T-helper 9 cell (primary cell): ENCODE measurements at places on chromosomes 16 and 17.

DNA sequence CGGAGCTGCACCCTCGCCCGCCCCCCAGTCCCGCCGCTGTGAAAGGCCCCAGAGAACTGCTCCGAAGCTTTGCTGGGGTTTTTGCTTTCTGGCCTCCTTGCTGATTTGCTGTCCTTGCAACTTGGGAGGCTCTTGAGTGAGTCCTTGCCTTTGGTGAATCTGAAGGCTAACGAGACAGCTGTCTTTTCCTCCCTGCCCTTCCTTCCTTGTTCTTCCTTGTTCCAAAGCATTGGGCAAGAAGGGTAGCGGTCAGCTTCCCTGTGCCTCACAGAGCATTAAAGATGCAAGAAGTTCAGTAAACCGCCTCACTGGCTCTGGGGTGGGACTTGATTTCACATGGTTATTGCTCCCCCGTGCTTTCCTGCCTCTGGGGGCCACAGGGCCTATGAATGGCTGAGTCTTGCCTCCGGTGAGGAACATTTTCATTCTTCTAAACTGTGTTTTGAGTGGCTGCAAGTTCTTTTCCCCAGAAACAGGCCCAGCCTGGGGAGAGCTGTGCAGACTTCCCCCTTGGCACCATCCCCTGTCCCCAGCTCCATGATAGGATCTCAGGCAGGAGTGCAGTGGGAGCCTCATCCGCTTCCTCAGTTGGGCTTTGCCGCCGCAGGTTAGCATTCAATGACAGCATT lies 1.4 kb downstream of the YPEL2 start:
- no peak for DNase-seq

GRCh38 chr17:6069539-6070429 lies at the start of gene WSCD1:
Gene WSCD1 (plus strand): TSS chr17:6070379. CDS start chr17:6080659, 10,280 bp downstream.
- no peak for DNase-seq

- DNase-seq: no peak
Measured at GRCh38 chr16:63361032-63361624, 1324.9 kb upstream of the CDH8 start.

DNA sequence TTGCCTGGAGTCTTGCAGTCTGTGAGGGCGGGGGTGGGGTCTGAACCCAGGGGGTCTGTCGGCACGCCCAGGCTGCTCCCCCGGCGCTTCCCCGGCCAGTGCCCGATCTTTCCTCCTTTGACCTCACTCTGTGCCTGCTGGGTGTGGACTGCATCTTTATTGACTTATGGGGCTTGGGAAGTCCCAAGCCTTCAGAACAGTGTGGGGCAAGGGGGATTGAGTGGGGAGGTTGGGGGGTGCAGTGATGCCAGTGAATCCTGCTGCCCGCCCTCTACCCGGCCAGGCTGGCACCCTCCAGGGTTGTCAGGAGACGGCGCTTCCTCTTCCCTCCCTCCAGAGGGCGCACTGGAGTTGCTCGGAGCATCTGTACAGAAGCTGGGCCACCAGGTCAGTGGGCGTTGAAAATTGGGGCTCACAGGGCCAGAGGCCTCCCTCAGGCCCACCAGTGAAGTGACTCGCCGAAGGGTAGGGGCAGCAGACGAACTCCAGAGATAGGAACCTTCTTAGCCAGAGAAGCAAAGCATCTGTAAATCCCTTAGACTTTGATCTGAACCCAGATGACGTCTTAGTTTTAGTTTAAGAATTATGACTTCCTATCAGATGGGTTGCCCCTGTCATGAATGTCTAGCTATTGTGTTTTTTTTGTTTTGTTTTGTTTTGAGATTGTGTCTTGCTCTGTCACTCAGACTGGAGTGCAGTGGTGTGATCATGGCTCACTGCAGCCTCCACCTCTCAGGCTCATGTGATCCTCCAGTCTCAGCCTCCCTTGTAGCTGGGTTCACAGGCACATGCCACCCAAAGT lies 184.8 kb upstream of the CIBAR2 start:
- peak; percentile 46 for DNase-seq

GRCh38 chr17:1627182-1627981 lies 1.3 kb downstream of the SLC43A2 start:
- no peak for DNase-seq

DNA sequence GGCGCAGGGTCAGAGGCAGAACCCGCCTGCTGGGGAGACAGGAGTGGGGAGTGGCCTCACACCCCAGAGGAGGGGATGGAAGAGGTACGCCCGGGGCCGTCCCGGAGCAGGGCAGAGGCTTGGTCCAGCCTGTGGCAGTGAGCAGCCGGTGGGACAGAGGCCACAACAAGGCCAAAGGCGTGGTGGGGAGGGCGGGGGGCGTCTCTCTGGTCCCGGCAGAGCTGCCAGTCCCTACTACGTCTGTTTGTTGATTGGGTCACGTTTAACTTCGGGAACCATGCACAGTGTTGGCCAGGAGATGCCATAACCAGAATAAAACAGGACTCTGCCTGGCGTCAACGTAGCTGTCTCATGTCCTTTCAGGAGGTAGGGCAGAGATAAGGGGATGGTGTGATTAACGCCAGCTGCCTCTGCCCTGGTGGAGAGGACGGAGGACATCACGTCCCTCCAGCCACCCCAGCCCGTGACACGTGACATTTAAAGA lies 192.8 kb downstream of the BANP start:
- no peak for DNase-seq

DNA sequence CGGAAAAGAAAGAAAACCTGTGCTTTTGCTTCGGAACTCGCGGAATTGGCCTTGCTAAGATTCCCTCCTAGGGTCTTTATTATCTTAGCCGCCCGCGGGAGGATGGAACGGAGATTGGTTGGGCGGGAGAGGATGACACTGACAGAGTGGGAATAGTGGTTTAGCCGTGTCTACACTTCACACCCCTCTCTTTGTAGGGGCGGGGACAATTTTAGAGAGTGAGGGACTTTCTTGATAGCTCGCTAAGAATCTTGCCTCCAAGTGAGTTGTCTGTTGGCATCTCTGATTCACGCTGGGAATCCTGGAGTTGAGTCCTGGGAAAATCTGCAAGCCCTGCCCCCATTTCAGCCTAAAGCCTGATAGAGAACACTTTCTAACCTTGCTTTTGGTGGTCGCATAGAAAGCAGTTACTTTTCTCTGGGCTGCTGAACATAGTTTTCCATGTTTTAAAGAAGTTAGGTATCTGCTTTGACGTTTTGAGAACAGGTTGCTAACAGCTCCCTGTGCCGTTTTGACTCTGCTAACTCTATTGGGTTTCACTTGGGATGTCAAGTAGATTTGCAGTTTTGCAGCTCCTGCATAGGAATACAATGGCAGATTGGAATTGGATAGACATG lies 697 bp downstream of the NOL11 start:
- peak; percentile 13 for DNase-seq

- no peak for DNase-seq
Measured at GRCh38 chr17:740240-741017, 8.0 kb downstream of the TLCD3A start.

DNA sequence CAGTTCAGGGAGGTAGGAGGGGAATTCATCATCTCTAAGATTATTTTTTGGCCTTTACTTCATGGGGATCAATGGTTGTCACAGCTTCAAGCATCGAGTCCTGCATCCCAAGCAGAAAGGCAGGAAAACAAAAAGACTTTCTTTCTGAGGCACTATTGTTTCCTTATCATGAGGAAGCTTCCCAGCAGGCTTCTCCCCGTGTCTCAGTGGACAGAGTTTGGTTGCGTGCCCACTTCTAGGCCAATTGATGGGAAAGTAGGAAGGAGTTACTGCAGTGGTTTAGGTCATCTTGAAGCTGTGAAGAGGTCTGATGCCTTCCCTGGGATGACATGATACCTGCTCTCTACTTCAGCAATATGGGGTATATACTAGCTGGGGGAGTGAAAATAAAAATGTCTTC lies 175.3 kb upstream of the CDH13 start:
- DNase-seq: no peak

DNA sequence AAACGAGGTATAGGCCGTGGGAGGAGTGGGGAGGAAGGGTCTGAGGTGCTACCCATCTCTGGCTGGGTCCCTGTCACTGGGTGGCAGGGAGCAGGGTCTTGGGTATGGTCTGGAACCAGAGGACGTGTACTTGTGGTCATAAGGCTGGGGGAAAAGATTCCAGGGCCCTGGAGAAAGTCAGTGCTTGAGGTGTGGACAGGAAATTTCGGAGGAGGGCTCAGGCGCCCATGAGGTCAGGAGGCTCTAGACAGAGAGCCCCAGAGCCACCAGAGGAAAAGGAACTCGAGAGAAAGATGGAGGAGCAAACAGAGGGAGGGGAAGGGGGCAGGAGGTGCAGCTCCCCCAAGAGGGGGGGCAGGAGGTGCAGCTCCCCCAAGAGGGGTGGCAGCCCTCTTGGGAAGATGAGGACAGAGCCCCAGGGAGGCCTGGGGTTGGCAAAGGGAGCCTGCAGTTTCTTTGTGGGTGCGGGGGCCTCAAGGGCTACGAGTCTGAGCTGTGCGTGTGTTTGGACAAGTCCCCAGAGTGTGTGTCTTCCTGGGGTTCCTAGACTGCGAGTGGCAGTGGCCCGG lies 683 bp upstream of the SLC7A6 start:
- no peak for DNase-seq

DNA sequence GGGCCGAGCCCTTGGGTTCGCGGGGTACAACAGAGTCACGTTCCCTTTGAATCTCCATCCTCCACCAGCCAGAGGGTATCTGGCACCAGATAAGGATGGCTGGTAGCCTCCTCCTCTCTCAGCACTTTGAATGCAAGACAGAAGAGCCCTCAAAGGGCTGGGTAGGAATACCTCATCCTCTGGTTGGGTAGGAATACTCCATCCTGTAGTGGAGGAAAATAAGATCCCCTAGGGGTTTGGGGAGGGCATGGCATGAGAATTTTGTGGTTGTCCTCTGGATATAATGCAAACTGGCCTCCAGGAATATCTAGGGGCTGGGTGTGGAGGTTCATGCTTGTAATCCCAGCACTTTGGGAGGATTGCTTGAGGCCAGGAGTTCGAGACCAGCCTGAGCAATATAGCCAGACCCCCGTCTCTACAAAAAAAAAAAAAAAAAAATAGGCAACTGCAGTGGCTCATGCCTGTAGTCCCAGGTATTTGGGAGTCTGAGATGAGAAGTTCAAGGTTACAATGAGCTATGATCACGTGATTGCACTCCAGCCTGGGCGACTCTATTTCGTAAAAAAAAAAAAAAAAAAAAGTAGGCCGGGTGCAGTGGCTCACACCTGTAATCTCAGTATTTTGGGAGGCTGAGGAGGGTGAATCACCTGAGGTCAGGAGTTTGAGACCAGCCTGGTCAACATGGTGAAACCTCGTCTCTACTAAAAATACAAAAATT lies 2.7 kb downstream of the IGFBP4 start:
- no peak for DNase-seq
